RWPE2 (cell line): ENCODE measurements at places on chromosomes 4 and X.

GRCh38 chr4:16573739-16574138 is 324.7 kb downstream of the LDB2 start:
- DNase-seq, result no peak

- no peak for DNase-seq
These were observed 243.8 kb downstream of the PPP3CA start for GRCh38 chr4:101103381-101104142.

GRCh38 chr4:166460769-166461550 is 587.9 kb downstream of the TLL1 start:
- DNase-seq, result no peak

GRCh38 chr4:1459081-1459721 is 53.0 kb upstream of the NKX1-1 start:
- DNase-seq, result no peak

- no peak for DNase-seq
These were observed 1468.0 kb downstream of the C4orf33 start for GRCh38 chr4:130563889-130564418.

GRCh38 chr4:143699331-143700045 is 987 bp downstream of the FREM3 start:
- no peak for DNase-seq

DNA sequence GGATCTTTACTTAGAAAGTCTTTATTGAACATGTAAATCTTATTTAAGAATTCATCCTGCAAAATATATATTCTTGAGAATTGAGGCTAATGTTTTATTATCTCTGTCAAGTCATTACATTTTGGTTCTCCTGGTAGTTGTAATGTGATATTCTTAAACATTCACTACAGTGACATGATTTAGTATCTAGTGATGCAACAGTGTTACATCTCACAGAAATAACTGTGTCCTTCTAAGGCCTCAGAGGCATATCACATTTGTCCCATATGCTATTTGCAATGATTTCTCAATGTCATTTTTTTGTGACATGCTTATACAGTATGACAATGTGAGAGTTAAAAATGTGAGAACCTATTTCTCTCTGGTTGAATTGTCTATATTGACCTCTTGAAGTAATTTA is 34.1 kb downstream of the PRRG1 start:
- no peak for DNase-seq

DNA sequence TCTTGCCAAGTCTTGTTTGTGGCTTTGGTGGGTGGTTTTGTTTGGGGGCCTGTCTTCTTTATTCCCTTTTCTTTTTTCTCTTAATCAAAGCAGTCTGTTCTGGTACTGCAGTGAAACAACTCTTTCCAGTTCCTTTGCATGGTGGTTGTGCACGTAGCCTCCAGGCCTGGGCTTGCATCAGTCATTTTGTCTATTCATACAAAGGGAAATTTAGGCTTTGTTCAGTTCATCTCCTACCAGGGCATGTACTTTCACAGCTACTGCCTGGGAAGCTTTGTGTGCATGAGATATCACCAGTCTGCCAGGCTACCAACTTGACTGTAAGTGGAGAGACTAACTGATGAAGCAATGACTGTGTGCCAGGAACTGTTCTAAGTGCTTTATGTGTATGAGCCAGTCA is 8.5 kb downstream of the TRIM2 start:
- no peak for DNase-seq

DNA sequence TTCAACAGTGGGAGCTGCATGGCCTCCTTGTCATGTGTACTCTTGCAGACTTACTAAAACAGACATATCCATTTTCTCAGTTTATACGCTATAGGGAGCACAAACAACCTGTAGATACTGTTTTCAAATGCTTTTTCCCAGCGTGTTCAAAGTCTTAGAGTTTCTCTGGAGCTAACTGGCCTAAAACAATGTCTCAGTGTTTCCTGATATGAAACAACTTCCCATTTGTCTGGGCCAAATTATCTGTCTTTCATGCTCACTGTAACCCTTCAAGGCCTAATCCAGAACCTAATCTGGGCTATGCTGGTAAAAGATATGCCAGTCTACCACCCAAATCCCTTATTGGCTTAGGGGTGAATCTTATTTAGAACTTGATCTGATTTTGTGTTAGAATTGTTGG is 38.8 kb downstream of the RAB40A start:
- DNase-seq, result no peak

- DNase-seq, result no peak
These were observed 1.2 kb downstream of the SPOCK3 start for GRCh38 chr4:167232805-167233684.

GRCh38 chr4:110754716-110755115 is 131.8 kb upstream of the PITX2 start:
- DNase-seq, result no peak

GRCh38 chrX:154727418-154727817 is 23.5 kb downstream of the GAB3 start:
- no peak for DNase-seq

- DNase-seq, result no peak
These were observed 152.7 kb downstream of the APBB2 start for GRCh38 chr4:41061482-41062185.

DNA sequence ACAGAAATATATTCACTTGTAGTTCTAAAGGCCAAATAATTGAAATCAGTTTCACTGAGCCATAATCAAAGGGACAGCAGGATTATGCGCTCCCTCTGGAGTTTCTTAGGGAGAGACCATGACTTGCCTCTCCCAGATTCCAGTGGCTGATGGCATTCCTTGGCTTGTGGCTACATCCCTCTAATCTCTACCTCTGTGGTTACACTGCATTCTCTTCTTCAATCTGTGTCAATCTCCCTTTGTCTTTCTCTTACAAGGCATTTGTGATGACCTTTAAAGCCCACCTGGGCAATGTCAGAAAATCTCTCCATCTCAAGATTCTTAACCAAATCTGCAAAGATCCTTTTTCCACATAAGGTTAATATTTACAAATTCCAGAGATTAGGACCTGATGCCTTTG is 260.2 kb downstream of the UNC5C start:
- no peak for DNase-seq

GRCh38 chr4:16583764-16584163 is 314.7 kb downstream of the LDB2 start:
- no peak for DNase-seq

GRCh38 chr4:113293674-113294073 is 244.2 kb downstream of the ANK2 start:
- no peak for DNase-seq

GRCh38 chrX:107429090-107429489 is 20.4 kb upstream of the FRMPD3 start:
- no peak for DNase-seq

DNA sequence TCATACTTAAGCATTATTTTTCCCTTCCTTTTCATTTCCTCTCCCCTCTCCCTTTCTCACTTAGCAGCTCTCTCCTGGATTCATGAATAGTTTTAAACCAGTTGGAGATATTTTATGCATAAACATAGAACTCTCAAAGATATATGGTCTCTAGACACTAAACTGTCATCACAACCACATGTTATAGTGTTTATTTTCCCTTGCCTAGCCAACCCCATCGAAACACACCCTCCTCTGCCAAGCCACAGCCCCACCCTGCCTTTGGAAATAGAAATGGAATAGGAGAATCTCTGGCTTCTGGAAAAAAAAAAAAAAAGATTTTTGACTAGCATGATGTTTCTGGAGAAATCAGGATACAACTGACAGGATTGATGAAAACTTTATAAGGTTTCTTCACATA is 64.8 kb upstream of the RBPJ start:
- no peak for DNase-seq

- no peak for DNase-seq
These were observed 71.9 kb downstream of the STARD8 start for GRCh38 chrX:68719181-68719903.

DNA sequence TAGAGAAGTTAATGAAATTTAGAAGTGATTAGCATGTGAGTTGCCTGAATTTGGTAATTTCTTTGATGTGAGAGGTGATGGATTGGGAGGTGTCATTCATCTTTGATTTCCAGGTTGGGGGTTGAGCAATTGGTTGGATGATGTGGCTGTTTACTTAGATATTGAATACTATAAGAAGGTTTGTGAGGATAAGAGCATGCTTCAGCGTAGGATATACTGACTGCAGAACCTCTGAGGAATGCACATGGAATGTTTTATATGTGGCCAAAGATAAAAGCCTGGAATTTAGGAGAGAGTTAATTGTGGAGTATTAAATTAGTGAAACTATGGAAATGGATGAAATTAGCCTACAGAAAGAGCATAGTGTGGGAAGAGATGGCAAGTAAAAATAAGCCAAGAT is 165.4 kb upstream of the MAD2L1 start:
- DNase-seq, result no peak

GRCh38 chrX:77087529-77088169 is 359.5 kb upstream of the FGF16 start:
- DNase-seq, result no peak

GRCh38 chr4:20326977-20327376 is 75.3 kb downstream of the SLIT2 start:
- DNase-seq, result no peak

- no peak for DNase-seq
These were observed 88.0 kb downstream of the PRRG1 start for GRCh38 chrX:37437160-37437559.

DNA sequence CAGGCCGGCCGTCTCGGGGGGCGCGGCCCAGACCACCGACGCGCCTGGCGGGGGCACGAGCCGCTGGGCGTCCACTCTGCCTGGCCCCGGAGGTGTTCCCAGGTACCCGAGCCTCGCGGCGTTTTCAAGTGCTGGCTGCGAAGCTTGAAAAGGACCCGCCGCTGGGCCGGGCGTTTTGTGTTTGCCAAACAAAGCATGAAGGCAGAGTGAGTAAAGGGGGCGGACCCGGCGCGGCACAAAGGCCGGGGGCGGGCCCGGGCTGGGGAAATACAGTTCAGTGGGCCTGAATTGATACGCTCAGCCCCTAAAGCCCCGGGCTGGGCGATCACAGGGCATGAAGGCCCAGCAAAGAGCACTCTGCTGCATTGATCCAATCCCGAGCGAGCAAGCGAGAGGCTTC is 65.4 kb downstream of the SOX3 start:
- DNase-seq, result no peak

DNA sequence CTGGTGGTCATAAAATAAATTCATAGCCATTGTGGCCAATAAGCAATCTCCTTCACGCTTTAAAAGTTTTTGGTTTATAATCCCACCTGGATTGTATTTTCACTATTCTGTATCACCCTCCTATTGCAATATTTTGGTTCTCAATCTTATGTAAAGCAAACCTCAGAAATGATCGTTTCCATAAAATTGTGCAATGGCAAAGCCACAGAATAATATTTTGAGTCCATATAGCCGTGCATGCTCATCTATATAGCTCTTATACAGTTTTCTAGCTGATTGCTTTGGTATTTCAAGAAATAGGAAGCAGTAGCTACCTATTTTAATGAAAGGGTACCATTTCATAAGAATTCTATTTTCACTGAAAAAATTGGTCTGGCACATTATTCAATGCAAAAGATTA is 10.0 kb upstream of the HAND2 start:
- DNase-seq, result no peak

DNA sequence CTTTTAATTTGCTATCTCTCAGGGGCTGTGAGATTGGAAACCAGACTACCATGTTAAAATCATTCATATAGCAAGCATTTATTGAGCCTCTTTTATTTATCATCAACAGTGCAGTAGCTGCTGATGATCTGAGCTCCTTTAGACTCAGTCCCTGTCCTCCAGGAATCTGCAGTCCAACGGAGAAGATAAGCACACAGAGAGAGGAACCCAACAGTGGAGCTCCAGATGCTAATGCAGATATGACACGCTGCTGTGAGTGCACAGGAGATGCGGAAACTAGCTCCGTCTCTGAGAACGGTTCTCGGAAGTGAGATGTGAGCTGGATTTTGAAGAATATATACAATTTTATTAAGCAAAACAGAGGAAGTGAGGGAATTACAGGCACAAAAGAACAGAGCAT is 35.4 kb downstream of the DCHS2 start:
- no peak for DNase-seq
